OCI-M1 (cell line): ENCODE measurements at places on chromosomes 4 and X.

DNA sequence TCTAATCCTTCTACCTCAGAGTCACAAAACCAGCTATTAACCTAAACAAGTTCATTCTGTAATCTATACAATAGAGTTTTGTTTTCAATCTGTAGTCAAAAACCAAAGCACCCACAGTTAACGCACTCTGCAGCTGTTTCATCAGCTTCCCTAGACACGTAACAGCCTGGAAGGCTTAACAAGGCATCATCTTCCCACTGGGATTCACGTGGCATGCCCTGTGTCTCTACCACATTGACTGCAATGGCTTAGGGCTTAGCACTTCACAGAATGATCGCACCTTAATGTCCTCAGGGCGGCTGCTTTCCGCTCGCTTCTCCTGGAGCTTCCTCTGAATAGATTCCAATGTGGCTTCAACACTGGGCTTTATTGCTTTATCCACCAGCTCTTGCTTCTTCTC is 49.7 kb upstream of the NAP1L5 start:
- DNase-seq: no peak

DNA sequence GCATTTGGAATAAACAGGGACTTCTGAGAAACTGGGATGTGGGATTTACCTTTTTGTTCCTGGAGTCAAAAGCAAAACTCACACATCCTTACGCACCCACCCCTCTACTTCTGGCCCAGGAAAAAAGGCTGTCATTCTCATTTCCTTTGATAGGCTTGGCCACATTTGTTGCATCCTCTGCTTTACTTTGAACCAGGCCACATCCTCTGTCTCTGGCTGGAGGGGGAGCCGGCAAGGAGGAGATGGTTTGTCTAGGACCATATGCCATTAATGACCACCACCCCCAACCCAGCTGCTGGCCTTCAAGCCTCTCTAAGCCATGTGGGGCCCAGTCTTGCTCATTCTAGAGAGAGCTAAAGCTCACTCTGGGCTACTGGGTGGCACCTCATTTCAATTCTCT is 64.5 kb downstream of the ATG4A start:
- no peak for DNase-seq

- no peak for DNase-seq
Measured at GRCh38 chr4:68257719-68258118, 12.2 kb upstream of the TMPRSS11B start.

GRCh38 chr4:70651864-70652506 is 14.3 kb downstream of the JCHAIN start:
- DNase-seq: peak; percentile 60

GRCh38 chrX:69109706-69110105 is 55.5 kb downstream of the PJA1 start:
- DNase-seq: peak; percentile 0

DNA sequence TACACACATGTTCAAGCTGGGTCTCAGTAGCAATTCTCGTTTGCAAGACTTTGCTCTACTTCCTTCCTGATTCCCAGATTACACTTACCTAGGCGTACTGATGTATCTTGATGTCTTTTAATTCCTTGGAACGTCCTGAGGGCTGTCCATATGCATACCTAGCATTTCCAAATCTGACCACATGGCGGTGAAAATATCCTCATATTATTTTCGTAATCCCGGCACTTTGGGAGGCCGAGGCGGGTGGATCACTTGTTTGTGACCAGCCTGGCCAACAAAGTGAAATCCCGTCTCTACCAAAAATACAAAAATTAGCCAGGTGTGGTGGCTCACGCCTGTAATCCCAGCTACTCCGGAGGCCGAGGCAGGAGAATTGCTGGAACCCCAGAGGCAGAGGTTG is 1786.3 kb upstream of the TENM3 start:
- no peak for DNase-seq
